RWPE1 (cell line): ENCODE measurements at places on chromosomes 1 and 21.
A peak's percentile ranks its signal among the peaks of the same experiment; 100 is the strongest.

- DNase-seq = no peak
Measured at GRCh38 chr1:76083189-76083588, 8.6 kb downstream of the ST6GALNAC3 start.

DNA sequence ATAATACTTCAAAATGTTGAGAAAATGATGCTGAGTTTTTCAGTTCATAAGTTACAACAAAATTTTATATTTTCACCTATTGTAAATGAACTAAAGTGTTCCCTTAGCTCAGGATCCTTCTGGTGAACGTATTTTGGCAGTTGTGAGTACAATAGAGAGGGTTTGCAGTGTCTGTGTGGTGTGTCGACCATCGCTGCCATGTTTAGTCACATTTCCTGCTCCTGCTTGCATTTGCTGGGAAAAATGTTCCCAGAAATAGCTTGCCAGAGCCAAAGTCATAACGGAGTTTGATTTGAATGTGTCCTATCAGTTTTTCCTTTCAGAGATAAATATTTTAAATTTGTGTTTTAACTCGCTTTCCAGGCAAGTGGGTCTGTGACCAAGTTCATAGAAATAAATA lies 117.1 kb upstream of the COL6A1 start:
- no peak for DNase-seq

GRCh38 chr1:38015978-38016725 lies 3.6 kb downstream of the UTP11 start:
- DNase-seq = no peak

DNA sequence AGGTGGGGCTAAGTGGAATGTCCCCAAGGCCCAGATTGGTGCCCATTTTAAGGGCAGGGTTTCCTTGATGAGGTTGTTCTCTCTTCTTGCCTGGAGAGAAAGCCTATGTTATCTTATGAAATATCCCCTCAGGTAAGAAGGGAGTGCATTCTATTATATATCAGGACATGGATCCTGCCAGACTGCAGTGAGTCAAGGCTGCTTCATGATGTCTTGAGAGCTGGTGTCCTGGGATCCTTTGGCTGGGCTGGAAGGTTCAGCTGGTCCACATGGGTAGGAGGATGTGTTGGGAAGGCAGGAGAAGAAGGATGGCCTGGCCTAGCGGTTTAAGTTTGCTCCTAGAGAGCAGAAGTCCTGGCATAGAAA lies 207.6 kb downstream of the ROR1 start:
- DNase-seq = peak; percentile 11

DNA sequence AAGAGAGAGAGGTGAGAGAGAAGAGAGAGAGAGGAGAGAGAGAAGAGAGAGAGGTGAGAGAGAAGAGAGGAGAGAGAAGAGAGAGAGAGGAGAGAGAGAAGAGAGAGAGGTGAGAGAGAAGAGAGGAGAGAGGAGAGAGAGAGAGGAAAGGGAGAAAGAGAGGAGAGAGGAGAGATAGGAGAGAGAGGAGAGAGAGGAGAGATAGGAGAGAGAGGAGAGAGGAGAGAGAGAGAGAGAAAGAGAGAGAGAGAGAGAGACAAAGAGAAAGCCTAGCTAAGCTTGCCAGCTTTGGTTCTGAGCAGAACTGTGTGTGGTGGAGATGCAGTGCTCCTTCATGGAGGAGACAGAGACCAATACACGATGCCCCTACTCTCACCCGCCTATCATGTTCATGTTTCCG lies 99.1 kb upstream of the KCNA3 start:
- DNase-seq = no peak

- no peak for DNase-seq
Measured at GRCh38 chr1:171953835-171954234, 112.5 kb downstream of the DNM3 start.

GRCh38 chr21:34887105-34887442 lies 162.0 kb downstream of the RUNX1 start:
- DNase-seq = no peak

- no peak for DNase-seq
Measured at GRCh38 chr1:106344494-106344893, 712.0 kb upstream of the PRMT6 start.

- DNase-seq = no peak
Measured at GRCh38 chr1:24452922-24453485, 37.4 kb downstream of the NIPAL3 start.

DNA sequence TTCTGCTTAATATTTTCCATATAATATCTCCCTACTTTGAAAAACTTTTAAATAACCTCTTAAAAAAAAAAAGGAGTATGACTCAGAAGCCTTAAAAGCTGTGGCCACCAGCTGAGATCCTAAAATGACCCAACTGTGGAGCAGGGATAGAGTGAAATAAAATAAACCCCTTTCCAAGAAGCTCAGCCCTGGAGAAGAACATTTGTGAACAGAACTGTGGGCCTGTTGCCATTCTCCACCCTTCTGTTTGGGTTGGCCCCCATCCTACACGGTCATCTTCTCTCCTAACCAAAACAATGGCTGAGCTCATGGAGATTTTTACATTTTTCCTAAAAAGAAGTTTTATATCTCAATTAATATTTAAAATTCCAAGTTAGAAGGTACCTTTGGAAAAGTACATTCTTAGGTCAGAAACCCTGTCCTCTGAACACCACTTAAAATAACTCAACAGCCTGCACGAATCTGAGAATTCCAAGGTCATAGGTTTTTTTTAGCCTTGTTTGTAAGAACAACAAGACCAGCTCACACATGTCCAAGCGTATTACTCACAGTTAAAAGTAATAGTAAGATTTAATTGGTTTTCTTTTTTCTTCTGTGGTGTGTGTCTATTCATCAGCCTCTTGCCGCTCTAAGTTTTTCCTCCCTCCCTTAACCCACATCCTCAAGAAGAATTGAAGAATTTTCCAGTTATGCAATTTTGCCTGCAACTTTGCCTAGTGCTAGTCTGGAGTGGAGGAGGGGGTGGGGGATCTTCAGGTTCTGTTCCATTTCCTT lies 107.7 kb upstream of the ERRFI1 start:
- DNase-seq = peak; percentile 85

DNA sequence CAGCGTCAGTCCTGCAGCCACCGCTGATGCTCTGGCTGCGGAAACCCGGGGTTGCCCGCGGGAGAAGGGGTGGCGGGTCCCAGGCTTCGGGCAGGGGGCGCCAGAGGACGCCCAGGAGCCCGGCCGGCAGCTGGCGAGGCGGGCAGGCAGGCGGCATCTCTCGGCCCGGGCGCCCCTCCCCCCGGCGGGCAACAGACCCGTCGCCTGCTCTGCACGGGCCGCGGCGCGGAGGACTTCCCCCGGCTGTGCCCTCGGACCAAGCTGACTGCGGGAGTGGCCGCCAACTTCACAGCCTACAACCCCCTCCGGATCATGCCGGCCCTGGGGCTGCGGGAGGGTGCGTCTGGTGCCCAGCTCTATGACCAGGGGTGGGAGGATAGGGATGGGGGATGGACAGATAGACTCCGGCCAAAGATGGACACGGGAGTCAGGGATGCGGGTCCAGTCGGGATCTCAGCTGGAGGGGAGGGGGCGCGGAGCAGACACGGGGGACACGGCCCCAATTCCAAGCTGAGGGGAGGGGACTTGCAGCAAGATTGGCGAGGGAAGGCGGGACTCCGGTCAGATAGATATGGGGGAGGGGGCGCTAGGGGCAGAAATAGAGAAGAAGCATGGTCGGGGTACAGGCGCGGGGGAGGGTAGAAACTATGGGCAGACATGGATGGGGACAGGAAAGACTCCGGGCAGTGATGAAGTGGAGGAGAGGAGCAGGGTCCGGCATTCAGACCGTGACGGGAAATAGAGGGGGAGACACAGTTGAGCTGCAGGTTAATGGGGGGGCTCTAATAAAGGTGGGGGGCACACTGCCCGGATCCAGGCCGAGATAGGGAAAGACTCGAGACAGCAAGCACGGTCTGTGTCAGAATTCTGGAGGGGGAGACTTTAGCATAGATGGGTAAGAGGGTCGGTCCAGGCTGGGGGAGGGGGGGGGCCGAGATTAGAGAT lies 1.1 kb downstream of the ADGRB2 start:
- peak; percentile 73 for DNase-seq

DNA sequence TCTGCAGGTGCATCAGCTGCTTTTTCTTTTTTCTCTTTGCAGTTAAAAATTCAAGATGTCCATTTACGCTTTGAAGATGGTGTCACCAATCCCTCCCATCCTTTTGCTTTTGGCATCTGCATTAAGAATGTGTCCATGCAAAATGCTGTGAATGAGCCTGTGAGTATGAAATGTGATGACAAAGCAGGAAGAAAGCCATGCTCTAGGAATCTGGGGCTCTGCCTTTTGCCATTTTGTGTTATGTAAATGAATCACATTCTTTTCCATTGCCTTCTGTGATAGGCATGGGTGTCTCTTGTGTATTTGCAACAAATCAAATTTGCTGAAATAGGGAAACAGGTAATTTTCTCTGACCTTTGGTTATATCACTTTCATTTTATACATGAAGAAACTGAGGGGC lies 19.4 kb downstream of the VPS13D start:
- DNase-seq = no peak
